ENCODE measurements at places on chromosomes 2 and 18.

DNA sequence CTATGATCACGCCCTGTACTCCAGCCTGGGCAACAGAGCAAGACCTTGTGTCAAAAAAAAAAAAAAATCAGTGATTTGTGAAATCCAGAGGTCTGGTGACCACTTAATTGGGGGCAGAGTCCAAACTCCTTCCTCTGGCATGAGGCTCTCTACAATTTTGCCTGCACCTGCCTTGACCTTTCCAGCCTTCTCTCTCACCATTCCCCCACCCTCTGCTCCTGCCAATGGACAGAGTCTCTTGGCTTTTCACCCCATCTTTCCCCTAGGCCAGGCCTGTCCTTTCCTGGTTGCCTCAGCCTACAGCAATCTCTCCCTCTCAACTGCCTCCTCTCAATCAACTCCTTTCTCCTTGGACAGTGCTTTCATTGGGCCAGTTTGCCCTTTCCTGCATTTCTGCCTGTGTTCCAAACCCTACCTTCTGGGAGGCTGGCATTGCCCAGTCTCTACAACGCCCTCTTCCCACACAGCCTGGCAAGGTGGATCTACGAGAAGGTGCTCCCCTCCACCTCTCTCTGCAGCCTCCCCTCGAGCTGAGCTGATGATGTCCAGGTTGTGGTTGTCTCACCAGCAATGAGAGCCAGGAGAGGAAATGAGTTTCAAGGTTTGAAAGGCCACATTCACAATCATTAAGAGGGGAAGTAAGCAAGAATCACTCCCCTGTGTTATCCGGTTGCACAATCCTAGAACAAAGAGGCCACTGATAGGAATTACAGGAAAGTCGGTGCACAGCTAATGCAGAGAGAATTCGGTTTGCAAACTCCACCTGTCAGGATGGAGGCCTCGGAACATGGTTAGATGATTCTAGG lies 39.5 kb upstream of the NPAS2 start:
- peak; percentile 69 for DNase-seq

- DNase-seq: peak; percentile 39
These were observed 5.0 kb downstream of the CAB39 start for GRCh38 chr2:230717600-230717999.

DNA sequence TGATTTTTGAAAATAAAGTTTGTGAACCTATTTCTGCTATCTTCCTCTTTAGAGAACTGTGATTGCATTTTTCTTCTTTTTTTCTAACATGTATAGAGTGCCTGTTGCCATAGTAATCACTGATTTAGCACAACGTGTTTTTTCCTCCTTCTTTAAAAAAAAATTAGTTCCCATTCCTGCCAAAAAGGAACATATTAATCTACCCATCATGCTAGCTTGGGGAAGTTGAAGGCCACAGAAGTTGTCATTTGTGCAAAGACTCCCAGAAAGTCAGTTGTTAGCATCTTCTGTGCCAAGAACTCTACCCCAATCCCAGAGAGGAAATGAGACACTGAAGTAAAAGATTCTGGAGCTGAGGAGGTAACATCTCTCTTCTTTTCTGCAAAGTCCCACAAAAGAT lies 57.3 kb downstream of the SLC8A1 start:
- DNase-seq: no peak

GRCh38 chr2:27664154-27664574 lies 475 bp downstream of the SLC4A1AP start:
- DNase-seq: no peak

GRCh38 chr2:43636621-43637020 lies 439 bp upstream of the PLEKHH2 start:
- DNase-seq: no peak

DNA sequence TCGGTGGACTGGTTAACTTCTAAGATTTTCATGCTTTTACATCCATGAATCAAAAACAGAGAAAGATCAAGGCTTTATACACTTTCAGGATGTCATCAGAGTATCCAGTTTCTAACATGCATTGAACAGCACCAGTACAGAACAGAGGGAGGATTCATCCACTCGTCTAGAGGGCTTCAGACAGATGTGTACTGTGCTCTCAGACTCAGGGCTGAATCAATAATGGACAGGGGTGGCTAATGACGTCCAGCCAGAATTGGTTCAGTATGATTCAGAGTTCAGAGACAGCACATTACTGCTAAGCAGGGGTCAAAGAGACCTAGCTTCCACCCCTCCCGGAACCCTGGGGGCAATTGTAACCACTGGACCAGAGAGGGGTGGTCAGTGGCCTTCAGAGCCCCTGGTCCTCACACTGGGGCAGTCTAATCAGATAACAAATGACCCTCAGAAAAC lies 37.3 kb downstream of the RNU4ATAC start:
- peak; percentile 56 for DNase-seq

DNA sequence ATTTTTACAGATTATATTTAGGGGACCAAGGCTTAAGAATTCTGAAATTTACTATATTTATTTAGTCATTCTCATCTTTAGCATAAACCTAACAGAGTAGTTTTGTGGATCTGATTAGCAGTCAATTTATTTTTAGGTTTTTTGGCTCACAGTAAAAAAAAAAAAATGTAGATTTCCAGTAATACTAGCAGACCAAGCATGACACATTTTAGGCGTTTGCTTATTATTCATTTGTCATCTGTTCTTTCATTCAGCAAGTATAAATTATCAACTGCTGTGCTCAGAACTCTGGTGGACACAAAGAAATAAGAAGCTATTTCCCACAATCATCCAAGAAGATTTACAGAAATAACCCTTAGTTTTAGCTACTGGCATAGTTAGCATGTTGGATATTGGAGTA lies 20.6 kb downstream of the PDE1A start:
- no peak for DNase-seq

DNA sequence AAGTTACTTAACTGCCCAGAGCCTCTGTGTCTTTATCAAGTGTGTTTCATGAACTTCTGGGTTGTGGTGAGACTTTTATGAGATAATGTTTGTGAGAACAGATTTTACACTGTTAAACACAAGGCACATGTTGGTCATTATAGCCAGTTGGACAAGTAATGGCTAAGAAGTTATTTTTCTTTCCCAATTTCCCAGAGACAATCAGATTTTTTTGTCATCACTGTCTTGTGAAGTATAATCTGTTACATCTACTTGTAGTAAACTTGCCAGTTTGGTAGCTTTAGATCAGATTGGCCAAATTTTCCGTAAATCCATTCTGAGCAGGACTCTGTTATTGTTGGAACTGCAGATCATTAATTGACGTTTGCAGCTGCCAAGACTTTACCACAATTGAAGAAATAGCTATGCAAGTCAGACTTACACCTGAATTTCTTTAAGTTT lies 838.8 kb downstream of the SLC4A3 start:
- no peak for DNase-seq

DNA sequence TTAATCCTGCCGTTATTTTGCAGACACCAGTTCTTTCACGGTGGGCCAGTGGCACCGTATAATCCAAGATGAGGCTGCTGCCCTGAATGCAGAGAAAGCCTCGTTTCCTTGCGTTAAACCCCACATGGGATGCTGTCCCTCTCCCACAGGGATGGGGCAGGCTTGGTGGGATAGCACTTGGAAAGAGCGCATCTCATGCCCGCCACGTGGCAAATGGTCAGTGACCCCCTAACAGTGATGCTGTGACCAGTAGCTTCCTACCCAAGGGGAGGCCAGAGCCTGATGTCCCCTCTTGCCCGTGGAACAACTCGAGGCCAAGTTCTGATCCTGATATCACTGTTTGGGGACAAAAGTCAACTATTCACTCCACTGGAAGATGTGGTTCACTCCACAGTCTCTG lies 73.3 kb downstream of the RHOB start:
- no peak for DNase-seq

DNA sequence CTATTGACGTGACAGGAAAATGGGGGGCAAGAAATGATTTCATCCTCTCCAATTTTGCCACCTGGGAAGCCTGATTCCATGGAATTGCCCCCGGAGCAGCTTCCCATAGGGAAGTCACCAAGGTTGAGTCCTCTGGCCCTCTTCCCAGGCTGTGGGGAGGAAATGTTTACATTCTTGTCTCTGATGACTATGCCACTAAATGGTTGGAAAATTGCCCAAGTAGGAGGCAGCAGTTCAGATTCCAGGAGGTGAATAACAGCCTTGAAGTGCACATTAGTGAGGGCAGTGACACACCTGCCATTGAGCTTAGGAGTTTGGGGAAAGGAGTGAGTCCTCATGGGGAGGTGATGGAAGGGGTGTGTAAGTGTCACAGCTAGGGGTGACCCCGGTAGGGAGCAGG lies 449.2 kb upstream of the DCC start:
- DNase-seq: peak; percentile 6

DNA sequence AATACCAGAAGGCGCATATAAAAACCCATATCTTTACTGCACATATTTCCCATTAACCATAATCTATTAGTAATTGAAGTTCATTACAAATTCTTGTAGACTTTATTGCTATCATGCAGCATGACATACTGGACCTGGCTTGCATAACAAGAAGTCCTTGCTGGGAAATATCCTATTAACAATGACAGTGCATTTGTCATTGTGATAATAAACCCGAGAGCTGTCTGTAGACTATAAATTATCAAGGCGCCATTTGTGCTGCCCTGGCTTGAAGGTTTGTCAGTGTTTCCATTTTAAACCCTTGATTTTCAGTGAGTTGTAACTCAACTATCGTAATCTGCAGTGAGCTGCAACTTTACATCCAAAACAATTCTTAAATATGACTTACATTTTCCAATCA lies 59.0 kb downstream of the HNMT start:
- DNase-seq: no peak

DNA sequence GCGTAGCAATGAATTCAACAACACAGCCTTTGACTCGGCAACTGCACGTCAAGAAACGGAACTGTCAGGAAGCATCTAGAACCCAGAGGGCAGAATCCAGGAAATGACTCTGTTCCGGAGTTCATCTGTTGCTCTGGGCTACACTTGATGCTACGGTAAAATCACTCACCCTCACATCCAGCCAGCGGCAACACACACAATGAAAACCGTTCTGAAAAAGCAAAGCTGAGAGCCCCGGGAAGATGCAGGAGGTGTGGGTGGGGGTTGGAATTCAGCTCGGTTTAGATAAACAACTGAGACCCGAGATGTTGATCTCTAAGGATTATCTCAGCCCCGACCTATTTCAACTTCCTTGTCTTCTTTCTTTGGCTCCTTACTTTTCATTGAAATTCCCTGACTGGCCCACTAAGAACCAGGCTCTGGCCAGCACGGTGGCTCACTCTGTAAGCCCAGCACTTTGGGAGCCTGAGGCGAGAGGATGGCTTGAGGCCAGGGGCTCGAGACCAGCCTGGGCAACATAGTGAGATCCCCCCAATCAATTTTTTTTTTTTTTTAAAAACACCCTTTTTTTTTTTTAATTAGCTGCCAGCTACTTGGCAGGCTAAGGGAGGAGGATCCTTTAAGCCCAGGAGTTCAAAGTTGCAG lies 13.3 kb upstream of the RAB17 start:
- peak; percentile 89 for DNase-seq

DNA sequence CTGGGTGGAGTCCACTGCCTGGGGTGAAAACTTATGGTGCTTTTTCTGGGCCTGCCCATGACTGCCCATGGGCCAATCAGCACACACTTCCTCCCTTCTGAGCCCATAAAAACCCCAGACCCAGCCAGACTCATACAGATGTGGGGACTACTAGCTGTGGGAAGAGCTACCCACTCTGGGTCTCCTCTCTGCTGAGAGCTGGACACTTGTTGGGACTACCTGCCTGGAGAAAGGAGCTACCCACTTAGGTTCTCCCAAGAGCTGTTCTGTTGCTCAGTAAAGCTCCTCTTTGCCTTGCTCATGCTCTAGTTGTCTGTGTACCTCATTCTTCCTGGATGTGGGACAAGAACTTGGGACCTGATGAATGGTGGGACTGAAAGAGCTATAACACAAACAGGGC lies 119.6 kb upstream of the SLC38A11 start:
- DNase-seq: no peak

- peak; percentile 50 for DNase-seq
These were observed 173.8 kb downstream of the ICOS start for GRCh38 chr2:204110338-204110741.

DNA sequence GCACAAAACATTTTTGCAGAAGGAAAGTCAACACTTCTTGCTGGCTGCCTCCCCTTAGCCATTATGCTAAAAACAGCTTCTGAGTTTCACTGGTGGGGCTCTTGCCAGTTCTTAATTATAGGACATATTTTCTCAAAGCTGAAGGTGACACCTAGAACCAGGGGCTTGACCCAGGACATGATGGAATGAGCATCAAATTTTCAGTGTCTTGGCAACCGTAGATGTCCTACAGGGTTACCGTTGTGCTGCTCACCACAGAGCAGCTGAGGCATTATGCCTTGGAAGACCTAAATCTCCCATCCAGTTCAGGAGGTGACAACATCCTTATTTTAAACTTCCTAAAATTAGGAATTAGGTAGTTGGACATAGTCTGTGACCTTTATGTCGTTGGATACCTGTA lies 46.7 kb downstream of the TMEM185B start:
- no peak for DNase-seq

DNA sequence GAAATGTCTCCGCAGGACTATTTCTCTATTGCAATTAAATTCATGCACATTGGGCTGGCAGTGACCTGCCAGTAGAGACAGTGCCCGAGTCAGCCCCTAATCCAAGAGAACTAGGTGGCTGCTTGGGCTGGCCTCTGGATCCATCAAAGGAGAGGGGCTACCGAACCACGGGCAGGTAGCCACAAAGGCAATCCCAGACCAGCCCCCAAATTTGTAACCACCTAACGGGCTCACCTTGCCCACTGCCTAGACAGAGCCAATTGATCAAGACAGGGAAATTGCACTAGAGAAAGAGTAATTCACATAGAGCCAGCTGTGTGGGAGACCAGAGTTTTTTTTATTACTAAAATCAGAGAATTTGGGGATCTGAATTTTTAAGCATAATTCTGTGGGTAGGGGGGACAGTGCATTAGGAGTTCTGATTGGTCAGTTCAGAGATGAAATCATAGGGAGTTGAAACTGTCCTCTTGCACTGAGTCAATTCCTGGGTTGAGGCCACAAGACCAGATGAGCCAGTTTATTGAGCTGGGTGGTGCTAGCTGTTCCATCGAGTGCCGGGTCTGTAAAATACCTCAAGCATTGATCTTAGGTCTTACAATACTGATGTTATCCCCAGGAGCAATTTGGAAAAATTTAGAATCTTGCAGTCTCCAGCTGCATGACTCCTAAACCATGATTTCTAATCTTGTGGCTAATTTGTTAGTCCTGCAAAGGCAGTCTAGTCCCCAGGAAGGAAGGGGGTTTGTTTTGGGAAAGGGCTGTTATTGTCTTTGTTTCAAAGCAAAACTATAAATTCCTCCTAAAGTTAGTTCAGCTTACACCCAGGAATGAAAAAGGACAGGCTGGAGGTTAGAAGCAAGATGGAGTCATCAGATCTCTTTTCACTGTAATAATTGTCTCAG lies 260.4 kb upstream of the SP5 start:
- DNase-seq: no peak

- peak; percentile 49 for DNase-seq
These were observed 28.8 kb upstream of the SLC3A1 start for GRCh38 chr2:44246436-44246835.

DNA sequence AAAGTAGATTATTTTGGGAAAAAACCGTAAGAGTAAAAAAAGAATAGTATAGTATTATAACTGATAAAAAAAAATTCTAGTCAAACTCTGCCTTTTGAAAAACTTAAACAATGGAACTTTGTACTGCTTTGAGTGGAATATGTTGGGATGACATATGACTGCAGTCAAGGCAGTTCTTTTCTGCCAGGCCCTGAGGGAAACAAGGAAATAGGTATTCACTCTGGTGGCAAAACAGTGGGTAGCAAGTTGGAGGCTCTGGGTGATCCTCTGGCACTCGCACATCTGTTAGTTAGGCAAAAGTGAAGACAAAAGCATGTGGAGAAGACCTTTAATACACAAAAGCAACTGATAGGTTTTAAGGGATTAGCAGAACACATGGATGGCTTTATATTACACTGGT lies 102.2 kb downstream of the ARHGEF33 start:
- DNase-seq: no peak

GRCh38 chr18:33034945-33035344 lies 262.1 kb upstream of the KLHL14 start:
- peak; percentile 33 for DNase-seq

Data from iris pigment epithelial cell (primary cell).